ENCODE measurements at places on chromosomes 12 and 14.

DNA sequence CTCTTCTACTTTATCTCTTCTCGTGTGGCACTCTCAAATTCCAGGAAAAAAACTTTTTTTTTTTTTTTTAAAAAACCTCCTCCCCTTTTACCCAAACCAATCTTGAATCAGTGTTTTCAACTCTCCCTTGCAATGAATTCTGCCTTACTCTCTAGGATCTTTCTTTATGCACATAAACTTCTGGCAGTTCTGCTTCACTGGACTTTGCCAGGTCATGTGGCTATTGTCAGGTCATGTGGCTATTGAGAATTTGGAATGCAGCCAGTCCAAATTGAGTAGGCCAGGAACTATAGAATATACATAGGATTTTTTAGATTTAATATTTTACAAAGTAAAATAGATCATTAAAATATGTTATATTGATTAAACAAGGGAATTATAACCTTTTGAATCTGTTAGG is 218.2 kb downstream of the TMTC3 start:
- peaks cover 8% of the 10 kb centered on the region for H3K27me3 ChIP-seq
- H3K4me1 ChIP-seq = no peaks in the 10 kb centered on the region
- DNase-seq = no peak
- H3K27ac ChIP-seq = no peak overlapping the region

GRCh38 chr12:89064151-89064550 is 288.1 kb downstream of the DUSP6 start:
- H3K27ac ChIP-seq = no peak overlapping the region
- H3K4me3 ChIP-seq = no peak overlapping the region
- peaks cover 5% of the 10 kb centered on the region for H3K4me1 ChIP-seq
- peaks cover 1% of the 10 kb centered on the region for H3K36me3 ChIP-seq
- DNase-seq = no peak
- peaks cover 2% of the 10 kb centered on the region for H3K27me3 ChIP-seq

- peaks cover 47% of the 10 kb centered on the region for H3K4me1 ChIP-seq
- peak; percentile 79 for DNase-seq
- H3K27me3 ChIP-seq = no peaks in the 10 kb centered on the region
- H3K27ac ChIP-seq = peak overlapping the region; percentile 98
- peaks cover 69% of the 10 kb centered on the region for H3K36me3 ChIP-seq
These were observed 49.2 kb downstream of the EIF2S3B start for GRCh38 chr12:10554756-10555481.

DNA sequence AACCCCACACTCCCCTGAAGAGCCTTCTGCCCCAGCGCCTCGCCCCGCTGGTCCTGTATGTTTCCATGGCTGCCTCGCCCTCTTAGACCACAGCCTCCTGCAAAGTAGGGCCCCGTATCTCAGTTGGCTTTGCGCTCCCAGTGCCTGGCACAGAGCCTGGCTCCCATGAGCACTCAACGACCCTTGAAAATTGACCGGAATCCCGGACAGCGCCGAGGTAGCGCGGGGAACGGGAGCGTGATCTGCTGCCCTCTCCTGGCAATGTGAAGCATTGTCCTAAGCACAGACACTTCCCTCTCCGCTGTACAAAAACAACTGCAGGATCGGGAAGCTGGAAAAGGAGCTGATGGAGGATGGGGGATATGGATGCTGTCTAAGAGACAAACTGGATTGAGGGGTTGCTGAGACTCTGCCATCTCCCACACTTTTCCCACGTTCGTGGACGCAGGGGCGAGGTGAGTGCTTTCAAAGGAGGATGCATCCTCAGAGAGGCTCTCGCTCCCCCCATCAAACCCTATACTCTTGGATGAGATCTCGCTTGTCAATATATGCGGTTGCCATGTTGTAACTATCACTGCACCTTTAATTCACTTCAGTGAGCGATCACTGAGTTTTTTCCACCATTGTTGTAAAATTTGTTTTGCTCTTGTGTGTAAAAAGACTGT is 10.7 kb upstream of the FKBP4 start:
- peak overlapping the region; percentile 49 for H3K4me3 ChIP-seq
- H3K27ac ChIP-seq = no peak overlapping the region
- no peaks in the 10 kb centered on the region for H3K36me3 ChIP-seq

- peaks cover 27% of the 10 kb centered on the region for H3K4me1 ChIP-seq
- DNase-seq = no peak
These were observed at the start of gene KRT79 for GRCh38 chr12:52833922-52834726. Gene KRT79 (minus strand): TSS chr12:52834311. CDS start chr12:52834260, 51 bp downstream.
